ENCODE measurements at places on chromosomes 16 and 17.

GRCh38 chr16:89268987-89269735 is 51.7 kb downstream of the ZNF778 start:
- no peak for DNase-seq

- DNase-seq = no peak
Measured at GRCh38 chr17:38628441-38628840, 22.7 kb upstream of the SRCIN1 start.

GRCh38 chr17:55717898-55718735 is 4.5 kb downstream of the TMEM100 start:
- peak; percentile 85 for DNase-seq

DNA sequence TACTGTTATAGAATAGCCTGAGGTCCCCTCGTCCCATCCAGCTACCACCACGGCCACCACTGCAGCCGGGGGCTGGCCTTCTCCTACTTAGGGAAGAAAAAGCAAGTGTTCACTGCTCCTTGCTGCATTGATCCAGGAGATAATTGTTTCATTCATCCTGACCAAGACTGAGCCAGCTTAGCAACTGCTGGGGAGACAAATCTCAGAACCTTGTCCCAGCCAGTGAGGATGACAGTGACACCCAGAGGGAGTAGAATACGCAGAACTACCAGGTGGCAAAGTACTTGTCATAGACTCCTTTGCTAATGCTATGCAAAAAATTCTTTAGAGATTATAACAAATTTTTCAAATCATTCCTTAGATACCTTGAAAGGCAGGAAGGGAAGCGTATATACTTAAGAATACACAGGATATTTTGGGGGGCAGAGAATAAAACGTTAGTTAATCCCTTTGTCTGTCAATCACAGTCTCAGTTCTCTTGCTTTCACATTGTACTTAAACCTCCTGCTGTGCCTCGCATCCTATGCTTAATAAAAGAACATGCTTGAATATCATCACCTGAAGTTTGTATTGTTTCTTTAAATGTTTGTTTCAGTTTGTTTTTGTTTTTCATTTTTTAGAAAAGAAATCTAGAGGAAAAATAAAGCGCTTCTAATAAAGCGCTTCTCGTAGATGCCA is 388.3 kb downstream of the MAF start:
- DNase-seq = no peak

DNA sequence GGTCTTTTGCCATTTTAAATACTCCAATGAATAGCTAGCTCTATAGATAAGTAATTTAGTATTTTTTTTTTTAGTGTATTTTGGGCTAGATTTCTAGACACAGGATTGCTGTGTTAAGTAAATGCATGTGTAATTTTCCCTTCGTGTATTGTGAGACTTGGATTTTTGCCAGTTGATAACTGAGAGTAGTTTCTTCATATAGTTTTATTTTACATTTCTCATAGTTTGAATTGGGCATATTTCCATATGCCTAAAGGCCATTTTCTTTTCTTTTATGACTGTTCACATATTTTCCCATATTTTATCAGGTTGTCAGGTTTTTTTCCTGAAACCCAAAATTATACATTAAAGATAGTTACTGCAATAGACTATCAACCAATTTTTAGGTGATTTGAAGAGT is 59.4 kb downstream of the BPTF start:
- no peak for DNase-seq

- no peak for DNase-seq
Measured at GRCh38 chr16:58409316-58409973, 17.2 kb downstream of the GINS3 start.

DNA sequence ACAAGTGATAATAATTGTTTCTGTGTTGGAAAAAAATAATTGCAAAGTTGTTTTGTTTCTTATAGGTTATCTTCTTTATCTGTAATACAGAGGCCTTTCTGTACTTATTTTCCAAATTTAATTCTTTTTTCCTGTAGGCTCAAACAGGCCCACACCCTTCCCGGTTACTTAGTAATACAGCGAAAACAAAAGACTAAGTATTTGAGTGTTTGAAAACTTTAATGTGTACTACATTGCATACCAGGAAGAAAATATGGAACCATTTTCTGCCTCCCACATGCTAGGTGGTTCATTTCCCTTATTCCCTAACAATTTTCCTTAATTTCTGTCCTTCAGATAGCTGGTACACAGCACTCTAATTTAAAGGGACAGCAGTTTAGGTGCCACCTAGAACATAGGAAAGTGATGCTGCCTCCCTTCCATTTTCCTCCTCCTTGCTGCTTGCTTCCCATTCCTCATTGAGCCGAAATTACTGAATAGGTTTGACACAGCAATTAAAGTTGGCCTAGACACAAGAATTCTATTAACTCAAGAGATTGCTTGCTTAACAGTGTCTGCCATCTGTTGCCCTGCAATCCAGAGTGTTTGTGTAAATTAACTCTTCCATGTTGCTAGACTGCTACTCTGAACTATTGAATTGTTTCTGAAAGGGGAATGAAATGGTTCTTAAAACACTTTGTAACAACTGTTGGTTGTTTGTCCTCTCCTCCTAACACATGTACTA is 24.2 kb downstream of the CYB5B start:
- no peak for DNase-seq

GRCh38 chr16:27798241-27798640 is 248.3 kb downstream of the KATNIP start:
- no peak for DNase-seq

- no peak for DNase-seq
Measured at GRCh38 chr16:75152635-75153034, 4.3 kb downstream of the ZFP1 start.

DNA sequence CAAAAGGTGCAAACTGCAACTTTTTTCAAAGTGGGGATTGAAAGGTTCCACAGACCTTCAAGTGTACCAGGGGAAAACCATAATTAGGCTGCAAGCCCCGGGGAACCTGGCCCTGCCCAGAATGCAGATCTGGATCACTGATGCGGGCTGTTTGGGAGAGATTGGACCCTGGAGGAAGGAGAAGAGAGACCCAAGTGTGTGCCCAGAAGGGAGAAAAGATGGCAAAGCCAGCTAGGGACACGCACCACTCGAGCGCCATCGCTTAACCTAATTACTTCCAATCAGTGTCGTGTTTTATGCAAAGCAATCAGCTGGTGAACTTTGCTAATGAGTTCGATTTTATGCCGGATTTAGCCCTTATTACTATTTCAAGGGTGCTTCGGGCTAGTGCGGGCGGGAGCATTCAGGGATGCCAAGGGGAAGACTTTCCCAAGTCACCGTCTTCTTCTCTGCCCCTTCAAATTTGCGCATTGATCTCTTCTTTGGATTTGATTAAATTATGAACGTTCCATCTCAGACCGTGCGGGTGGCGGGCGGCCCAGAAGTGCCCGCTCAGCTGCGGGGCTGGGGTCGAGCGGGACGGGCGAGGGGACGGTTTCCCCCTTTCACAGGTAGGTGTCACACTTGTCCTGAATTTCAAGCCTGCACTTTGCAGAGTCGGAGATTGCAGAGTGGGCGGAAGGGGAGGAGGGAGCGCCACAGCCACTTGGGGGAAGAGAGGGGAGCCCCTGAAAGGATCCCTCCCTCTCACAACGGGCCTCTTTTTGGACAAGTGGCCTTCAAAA is 4.0 kb downstream of the IRX5 start:
- peak; percentile 64 for DNase-seq

GRCh38 chr17:42866631-42867575 is 15.9 kb downstream of the AOC3 start:
- no peak for DNase-seq

GRCh38 chr16:28513484-28514181 is 7.0 kb upstream of the IL27 start:
- DNase-seq = no peak

GRCh38 chr17:80303824-80304223 is 43.2 kb downstream of the RNF213 start:
- no peak for DNase-seq

- no peak for DNase-seq
Measured at GRCh38 chr17:58565389-58566311, 51.2 kb upstream of the MTMR4 start.

DNA sequence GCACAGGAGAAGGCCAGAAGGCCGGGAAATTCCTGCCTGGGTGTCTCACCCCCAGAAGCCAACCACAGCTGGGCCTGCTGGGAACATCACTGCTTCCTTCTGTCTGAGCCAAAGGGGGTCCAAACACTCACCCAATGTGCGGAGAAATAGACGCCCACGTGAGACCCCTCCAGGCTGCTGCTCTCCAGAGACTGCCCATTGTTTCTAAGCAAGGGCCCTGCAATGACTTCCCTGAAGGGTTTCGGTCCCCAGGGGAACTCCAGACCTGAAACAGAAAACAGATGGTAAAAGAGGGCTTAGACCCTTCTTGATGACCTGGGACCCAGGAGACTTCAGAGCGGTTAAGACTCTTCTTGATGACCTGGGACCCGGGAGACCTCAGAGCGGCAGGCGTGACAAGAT is 41.3 kb downstream of the MRM3 start:
- no peak for DNase-seq

DNA sequence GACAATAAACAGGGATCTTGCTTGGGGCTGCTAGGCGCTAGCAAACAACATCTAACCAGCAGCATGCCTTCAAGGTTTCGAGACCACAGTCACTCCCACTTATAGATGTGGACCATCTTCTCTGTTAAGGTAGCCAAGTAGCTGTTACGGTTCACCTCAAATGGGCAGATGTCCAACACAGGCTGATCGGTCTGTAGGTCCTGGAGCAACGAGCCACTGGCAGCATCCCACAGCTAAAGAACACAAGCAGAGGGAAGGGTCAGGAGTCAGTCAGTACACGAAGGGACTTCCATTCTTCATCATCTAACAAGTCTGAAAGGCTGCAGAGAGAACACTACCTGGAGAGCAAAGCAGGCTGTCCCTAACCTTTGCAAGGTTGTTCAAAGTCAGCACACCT is 16.9 kb upstream of the GLG1 start:
- DNase-seq = no peak

DNA sequence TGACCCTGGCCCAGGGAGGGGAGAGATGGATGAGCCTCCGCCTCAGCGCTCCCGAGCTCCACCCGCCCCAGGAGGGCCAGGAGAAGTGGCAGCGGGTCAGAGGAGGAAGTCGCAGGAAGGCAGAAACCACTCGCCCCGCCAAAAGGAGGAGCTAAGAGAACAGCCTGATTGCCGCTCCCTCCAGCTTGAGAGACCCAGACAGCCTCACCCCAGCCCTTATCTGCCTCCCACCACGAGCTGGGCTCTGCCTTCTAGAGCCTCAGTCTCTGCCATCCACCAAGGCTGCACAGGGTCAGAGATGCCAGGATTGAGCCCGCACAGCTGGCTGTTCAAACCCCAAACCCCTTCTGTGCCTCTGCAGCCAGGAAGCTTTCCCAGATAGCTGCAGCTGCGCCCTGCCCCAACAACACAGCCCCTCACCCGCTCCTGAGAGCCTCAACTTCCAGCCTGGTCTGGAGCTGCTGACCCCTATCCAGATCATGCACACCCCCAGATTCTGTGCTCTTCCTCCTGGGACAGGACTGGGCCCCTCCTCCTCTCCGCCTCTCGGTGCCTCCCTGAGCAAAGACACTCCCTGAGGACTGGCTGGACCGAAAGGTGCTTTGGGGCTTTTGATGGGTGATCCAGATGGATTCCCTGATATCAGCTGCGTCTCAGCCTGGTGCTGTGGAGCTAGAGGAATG is 1.0 kb upstream of the ATP2A3 start:
- DNase-seq = no peak

DNA sequence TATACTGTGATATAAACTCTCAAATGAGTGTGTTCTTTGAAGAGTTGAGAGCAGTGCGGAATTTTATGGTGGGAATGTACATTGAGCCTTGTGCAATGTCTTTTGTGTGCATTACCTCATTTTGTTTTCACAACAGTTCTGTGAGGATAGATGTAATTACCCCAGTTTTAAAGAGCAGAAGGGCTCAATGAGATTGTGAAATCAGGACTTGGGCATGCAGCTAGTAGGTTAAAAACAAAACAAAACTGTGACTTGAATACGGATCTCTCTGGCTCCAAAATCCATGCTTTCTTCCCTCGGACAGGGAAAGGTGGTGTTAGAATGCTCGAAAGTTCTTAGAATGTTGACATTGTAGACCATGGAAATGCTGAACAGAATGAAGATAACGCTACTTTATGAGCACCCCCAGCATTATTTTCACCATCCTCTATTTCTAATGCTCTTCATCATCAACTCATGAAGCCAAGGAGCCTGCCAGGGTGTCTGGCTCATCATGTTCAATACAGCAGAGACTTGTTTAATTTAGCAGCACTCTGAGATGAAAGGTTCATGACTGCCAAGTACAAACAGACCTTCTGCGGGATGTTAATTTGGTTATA is 17.1 kb downstream of the MRTFB start:
- DNase-seq = no peak

DNA sequence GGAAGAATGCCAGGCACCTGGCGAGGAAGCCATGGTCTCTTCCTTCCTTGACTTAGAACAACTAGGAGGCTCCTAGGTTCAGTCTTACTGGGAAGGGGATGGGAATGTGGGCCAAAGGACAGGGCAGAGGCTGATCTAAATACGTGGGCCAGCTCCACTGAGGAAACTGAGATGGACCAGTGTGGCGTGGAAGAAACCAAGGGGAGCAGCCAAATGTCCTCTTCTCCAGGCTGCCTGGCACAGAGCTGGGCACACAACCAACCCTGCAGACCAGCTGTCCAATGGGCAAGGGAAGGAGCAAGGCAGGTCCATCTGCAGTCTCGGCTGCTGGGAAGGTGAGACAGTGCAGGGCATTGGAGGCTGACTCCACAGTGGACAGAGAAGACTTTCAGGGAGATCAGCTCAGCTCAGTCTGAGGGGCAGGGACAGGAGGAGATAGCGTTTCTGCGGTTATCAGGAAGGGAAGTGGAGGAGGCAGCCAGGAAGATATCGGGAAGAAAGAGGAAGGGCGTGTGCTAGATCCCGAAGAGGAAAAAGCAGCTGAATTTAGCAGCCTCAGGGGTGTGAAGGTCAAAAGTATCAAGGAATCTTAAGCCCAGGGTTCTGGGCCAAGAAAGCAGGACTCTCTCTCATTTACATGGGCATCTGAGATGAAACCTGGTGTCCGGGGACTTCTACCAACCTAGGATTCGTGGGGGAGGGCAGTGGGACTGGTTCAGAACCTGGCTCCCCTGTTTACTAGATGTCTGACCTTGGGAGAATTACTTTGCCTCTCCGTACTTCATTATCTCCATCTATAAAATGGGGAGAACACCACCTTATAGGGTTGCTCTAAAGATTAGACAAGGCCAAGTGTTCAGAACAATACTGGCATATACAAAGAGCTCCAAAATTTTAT is 1.8 kb downstream of the KIFC3 start:
- DNase-seq = no peak

DNA sequence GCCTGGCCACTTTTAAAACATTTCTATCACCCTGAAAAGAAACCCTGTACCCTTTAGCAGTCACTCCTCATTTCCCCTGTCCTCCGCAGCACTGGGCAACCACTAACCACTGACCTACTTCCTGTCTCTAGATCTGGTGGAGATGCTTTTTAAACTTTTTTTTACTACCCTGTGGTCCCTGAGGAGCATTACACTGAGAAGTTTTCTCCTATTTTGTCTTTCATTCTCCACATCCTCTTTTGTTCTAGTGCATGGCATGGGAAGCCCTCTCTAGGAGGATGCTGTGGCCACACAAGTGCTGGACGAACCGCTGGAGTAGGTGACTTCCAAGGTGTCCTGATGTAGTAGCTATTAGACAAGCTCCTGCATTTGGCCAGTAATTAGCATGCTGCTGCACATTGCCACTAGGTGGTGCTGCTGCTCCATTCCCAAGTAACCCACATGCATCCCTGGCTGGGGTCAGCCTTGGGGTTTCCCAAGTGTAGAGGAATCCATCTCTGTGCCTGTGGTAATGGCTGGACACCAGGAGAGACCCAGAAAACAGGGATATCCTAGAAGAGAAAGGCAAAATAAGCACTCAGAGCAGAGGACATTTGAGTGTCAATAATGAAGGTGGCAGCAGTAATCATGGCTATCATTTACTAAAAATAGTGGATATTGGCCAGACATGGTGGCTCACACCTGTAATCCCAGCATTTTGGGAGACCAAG is 143.8 kb upstream of the CRHR1 start:
- DNase-seq = peak; percentile 85

GRCh38 chr16:28985211-28986041 is 574 bp downstream of the LAT start:
- no peak for DNase-seq
